ENCODE measurements at places on chromosomes 5 and 9.
A peak's percentile ranks its signal among the peaks of the same experiment; 100 is the strongest.

DNA sequence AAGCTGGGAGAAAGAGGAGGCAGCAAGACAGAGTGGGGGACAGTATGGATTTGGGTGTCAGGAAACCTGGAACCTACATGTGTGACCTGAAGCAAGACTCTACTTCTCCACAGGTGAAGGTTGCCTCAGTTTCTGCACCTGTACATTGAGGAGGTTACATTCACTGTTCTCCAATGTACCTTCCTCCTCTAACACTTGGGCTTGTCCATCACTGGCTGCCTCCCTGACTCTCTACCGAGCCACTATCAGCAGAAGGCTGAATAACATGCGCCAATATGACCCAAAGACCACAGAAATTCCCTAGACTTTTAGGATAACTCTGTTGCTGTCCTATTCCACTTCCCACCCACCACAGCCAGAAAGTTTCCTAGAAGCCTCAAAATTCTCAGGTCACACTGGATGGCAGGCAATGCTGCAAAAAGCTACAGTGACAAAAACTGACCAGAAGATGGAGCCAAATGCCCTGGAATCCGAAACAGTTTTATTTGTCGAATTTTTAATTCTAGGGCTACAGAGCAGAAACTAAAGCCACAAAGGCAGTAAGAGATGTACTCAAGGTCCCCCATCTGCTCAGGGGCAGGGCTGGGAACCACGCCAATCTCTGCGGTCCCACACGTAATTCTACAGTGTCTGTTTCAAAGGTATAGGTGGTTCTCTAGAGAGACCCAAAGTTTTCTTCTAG, 64.4 kb downstream of the FAM114A2 start:
- peak; percentile 24 for DNase-seq

- DNase-seq = peak; percentile 67
Measured at GRCh38 chr5:149886692-149887470, 57.7 kb downstream of the PDE6A start.

GRCh38 chr9:36141288-36141687, 4.8 kb downstream of the GLIPR2 start:
- DNase-seq = no peak

- no peak for DNase-seq
Measured at GRCh38 chr9:128503870-128504269, 649 bp upstream of the GLE1 start.

- no peak for DNase-seq
Measured at GRCh38 chr9:121439016-121439415, 60.6 kb downstream of the GGTA1 start.

- DNase-seq = no peak
Measured at GRCh38 chr5:34749431-34749873, 89.5 kb upstream of the TTC23L start.

Measured in astrocyte of the cerebellum (primary cell).